Esophagus muscularis mucosa (tissue), 4 donors: ENCODE measurements at places on chromosomes 12 and 14. TPM values are rescaled to one million over a fixed set of nuclear protein-coding genes. Genes with fewer than 3 reads are reported as not detected.

The PLEKHG7 gene
- total RNA-seq = not detected

The IKZF4 gene
- 20.4 TPM for total RNA-seq

- no peak for DNase-seq
- H3K36me3 ChIP-seq = no peaks in the 10 kb centered on the region
- no peaks in the 10 kb centered on the region for H3K27me3 ChIP-seq
- H3K4me3 ChIP-seq = no peak overlapping the region
Measured at GRCh38 chr12:27585739-27586265, 61.8 kb downstream of the PPFIBP1 start.

The TOMM20L gene
- not detected for total RNA-seq

DNA sequence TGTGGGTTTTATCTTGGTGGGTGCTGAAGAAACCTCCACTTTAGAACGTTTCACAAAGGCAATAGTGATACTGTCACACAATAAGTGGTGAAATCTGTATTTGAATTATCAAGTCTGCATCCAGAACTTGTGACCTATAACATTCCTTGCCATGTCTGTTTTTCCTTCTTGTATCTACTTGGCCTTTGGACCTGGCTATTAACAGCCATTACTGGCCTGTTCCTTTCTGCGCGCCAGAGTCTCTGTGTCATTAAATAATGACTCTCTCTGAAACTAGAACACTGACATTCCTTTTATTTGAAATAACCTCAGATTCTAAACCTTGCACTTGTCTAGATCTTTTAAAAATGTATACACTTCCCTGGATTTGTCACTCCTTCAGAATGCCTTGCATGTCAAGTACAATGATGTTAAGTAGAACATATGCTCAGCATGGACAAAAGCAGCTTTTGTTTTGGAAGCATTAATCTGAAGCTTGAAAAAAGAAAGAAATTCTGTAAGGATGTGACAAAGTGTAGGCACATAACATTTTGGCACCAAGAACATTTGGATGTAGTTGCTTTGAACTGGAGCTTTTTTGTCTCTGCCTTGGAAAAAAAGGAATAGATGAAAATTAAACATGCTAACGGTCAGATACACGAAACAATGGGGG, 95.5 kb upstream of the RPL10L start:
- H3K27me3 ChIP-seq = no peaks in the 10 kb centered on the region
- no peaks in the 10 kb centered on the region for H3K4me1 ChIP-seq
- DNase-seq = no peak

DNA sequence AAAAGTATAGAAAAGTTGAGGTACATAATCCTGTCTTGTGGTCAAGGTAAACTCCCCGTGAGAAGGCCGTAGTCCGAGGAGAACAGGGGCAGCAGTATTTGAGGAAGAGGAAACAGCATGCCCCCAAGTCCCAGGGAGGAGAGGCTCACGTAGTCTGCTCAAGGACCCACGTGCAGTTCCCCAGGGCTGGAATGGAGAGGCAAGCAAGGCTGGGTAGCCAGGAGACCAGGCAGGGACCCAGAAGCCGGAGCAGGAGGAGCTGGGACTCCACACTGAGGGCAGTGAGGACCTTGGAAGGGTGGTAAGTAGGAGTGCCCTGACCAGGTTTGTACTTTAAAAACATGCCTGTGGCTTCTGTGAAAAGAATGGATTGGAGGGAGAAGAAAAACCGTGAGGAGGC, 100.0 kb downstream of the EGLN3 start:
- DNase-seq = peak; percentile 83
- H3K4me1 ChIP-seq = peaks cover 8% of the 10 kb centered on the region
- no peaks in the 10 kb centered on the region for H3K27me3 ChIP-seq

The OTUB2 gene
- 0.42 TPM for total RNA-seq

DNA sequence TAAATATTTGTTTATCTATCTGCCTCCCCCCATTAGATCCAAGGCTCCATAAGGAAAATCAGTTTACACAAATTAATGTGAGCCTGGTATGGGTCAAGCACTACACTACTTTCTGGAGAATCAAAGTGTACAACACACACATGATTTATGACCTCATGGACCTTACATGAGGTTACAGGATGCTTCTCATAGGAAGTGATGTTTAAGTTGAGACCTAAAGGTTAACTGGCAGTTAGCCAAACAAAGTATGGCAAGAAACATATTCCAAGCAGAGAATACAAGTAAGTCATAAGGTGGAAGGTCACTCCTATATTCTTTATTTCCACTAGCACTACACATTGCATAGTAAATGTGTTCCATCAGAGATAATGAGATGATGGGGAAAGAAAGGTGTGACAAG, 39.2 kb downstream of the OSBPL8 start:
- H3K27me3 ChIP-seq = no peaks in the 10 kb centered on the region
- no peaks in the 10 kb centered on the region for H3K4me1 ChIP-seq
- H3K4me3 ChIP-seq = no peak overlapping the region
- no peak for DNase-seq
- H3K27ac ChIP-seq = no peak overlapping the region
- H3K36me3 ChIP-seq = no peaks in the 10 kb centered on the region

The SCN8A gene
- 0.42 TPM for total RNA-seq
